ENCODE measurements at places on chromosomes 2 and 18.

- no peak overlapping the region for H3K4me3 ChIP-seq
- no peaks in the 10 kb centered on the region for H3K36me3 ChIP-seq
- DNase-seq: no peak
These were observed 63.2 kb upstream of the NPAS2 start for GRCh38 chr2:100756704-100757103.

- DNase-seq: no peak
- H3K27me3 ChIP-seq: no peaks in the 10 kb centered on the region
- no peak overlapping the region for H3K4me3 ChIP-seq
- H3K4me1 ChIP-seq: no peaks in the 10 kb centered on the region
- no peak overlapping the region for H3K27ac ChIP-seq
These were observed 34.0 kb upstream of the TMEM178A start for GRCh38 chr2:39631718-39632117.

DNA sequence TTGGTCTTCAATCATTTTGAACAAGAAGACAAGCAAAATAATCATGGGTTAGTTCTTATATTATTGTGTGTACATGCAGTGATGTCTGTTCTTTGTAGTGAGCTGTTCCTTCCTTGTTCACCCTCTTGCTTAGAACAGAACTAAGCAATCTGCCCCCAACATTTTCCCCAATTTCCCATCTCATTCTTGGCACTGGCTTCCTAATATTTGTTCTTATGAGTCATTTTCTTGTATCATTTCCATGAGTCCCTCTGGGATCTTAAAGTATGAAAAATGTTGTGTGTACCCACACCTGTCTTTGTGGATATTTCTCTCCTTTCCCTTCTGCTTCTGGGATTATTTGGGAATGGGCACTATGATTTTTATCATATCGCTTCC lies 3.5 kb upstream of the IL1B start:
- H3K27me3 ChIP-seq: no peaks in the 10 kb centered on the region
- no peaks in the 10 kb centered on the region for H3K4me1 ChIP-seq
- no peaks in the 10 kb centered on the region for H3K36me3 ChIP-seq
- H3K4me3 ChIP-seq: no peak overlapping the region
- DNase-seq: no peak

DNA sequence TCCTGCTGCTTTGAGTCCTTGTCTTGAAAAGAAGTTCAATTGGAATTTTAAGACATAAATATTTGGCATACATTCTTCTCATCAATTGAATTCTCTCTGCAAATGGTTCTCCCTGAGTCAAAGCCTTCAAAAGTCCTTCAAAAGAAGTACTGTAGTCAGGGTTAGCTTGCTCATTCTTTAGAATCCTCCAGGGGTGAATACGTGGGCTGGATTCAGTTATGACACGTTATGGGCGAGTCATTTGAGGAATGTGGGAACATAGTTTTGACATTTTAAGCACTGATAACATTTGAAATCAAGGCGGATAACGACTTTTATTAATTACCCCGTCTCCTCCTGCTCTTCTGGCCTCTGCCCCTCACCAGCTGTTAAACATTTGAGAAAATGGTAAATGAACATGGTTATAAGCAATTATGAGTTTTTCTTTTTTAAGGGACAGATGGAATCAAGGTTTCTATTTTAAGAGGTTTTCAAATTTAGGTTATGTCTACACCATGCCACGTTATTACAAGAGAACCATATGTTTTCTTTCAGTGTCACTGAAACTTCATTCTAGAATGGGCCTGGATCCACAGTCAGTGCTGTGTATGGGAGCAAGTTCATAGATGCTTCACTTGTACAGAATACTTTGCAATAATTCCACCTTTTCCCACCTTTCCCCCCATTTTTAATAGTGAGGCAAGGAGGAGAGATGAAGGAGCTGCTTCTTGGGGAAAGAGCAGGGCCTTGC lies 273.1 kb downstream of the TSN start:
- no peak overlapping the region for H3K27ac ChIP-seq
- no peak for DNase-seq
- no peaks in the 10 kb centered on the region for H3K36me3 ChIP-seq
- no peaks in the 10 kb centered on the region for H3K27me3 ChIP-seq
- H3K4me1 ChIP-seq: no peaks in the 10 kb centered on the region
- H3K4me3 ChIP-seq: no peak overlapping the region

DNA sequence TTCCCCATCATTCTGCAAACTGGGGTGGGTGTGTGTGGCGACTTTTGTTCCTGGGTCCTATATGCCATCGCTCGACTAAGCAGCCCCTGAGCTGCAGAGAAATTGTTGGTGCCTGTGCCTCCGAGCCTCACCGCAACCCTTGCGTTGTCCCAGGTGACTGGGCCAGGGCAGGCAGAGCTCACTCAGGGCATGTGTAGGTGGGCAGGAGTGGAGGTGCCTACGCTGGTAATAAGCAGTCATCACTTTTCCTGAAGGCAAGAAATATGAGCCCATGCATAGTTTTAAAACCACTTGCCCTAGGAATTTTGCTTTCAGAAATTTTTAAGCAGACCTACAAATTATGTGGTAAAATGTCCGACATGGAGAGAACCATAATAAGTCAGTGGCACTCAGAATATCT lies 197.8 kb downstream of the SMAD7 start:
- H3K4me3 ChIP-seq: no peak overlapping the region
- H3K36me3 ChIP-seq: peaks cover 2% of the 10 kb centered on the region
- no peak for DNase-seq
- H3K27me3 ChIP-seq: no peaks in the 10 kb centered on the region
- peaks cover 17% of the 10 kb centered on the region for H3K4me1 ChIP-seq
- H3K27ac ChIP-seq: no peak overlapping the region

GRCh38 chr2:86319700-86320580 lies 17.5 kb downstream of the REEP1 start:
- H3K36me3 ChIP-seq: no peaks in the 10 kb centered on the region
- H3K4me3 ChIP-seq: no peak overlapping the region
- H3K27ac ChIP-seq: no peak overlapping the region
- no peaks in the 10 kb centered on the region for H3K27me3 ChIP-seq

DNA sequence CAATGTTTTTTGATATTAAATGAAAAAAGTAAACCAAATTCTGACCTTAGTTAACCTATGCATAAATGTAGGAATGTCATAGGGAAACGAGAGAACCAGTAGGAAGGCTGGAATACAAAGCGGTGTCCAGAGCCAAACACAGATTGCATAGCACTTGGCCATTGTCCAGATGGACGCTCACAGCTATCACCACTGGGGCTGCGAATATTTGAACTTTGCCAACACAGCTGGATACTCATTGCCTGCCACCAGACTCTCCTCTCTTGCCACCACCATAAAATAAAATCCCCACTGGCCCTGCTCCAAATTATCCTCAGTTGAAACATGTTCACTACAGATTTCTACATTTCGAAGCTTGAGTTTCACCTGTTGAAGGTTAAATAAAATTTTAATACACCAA lies 159.3 kb upstream of the GULP1 start:
- H3K36me3 ChIP-seq: no peaks in the 10 kb centered on the region
- H3K4me3 ChIP-seq: no peak overlapping the region
- DNase-seq: no peak
- no peak overlapping the region for H3K27ac ChIP-seq

DNA sequence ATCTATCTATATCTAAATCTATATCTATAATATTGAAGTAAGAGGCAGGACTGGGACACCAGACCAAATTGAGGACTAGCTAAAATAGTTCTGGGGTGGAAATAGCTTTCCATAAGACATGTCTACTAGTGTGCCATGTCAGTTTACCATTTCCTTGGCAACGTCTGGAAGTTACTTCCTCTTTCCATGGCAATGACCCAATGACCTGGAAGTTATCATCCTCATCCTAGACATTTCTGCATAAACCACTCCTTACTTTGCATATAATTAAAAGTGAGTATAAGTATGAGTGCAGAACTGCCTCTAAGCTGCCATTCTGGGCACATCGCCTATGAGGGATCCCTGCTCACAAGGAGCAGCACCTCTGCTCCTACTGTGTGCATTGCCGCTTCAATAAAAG lies 734.0 kb upstream of the GCFC2 start:
- DNase-seq: no peak
- H3K27ac ChIP-seq: no peak overlapping the region
- no peaks in the 10 kb centered on the region for H3K4me1 ChIP-seq
- no peaks in the 10 kb centered on the region for H3K36me3 ChIP-seq

GRCh38 chr2:240819126-240819857 lies 727 bp downstream of the KIF1A start:
- peak overlapping the region; percentile 9 for H3K4me3 ChIP-seq
- peaks cover 24% of the 10 kb centered on the region for H3K4me1 ChIP-seq
- no peak for DNase-seq
- no peaks in the 10 kb centered on the region for H3K36me3 ChIP-seq

DNA sequence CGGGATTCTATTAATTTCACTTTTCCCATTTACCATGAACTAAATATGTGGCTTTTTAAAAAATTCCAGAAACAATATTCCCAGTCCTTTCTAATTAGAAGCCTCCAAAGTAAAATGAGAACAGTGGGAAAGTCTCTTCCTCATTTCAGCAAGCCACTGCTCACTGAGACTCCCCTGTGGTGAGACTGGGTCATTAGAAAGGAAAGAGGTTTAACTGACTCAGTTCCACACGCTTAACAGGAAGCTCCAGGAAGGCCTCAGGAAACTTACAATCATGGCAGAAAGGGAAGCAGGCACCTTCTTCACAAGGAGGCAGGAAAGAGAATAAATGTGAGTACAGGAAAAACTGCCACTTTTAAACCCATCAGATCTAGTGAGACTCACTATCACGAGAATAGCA lies 258.9 kb upstream of the CHAC2 start:
- no peaks in the 10 kb centered on the region for H3K4me1 ChIP-seq
- H3K27ac ChIP-seq: no peak overlapping the region
- H3K4me3 ChIP-seq: no peak overlapping the region
- DNase-seq: no peak

DNA sequence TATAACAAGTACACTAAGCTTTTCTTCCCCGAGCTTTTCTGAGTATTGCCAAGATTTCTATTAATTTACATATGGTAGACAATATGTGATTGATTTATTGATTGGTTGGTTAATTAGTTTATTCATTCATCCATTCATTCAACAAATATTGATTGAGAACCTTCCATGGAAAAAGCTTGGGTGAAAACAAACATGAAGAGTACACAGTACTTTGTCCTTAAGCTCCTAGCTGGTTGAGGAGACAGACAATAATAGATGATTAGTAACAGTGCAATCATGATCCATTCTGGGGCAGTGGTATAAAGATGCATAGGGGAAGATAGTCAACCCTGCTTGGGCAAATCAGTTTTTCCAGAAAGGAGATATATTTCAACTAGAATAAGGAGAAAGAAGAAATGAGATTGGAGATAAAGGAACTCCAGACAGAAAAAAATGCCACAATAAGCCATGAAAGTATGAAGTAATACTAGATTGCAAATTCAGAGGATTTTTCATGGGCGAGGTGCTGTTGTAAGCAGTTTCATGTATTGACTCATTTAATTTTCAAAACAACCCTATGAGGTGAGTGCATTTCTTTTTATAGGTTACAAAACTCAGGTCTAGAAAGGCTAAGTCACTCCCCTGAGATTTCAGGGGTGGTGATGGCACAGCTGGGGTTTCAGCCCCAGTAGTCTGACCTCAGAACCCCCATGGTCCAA lies 129.5 kb downstream of the RND3 start:
- H3K36me3 ChIP-seq: no peaks in the 10 kb centered on the region
- no peaks in the 10 kb centered on the region for H3K27me3 ChIP-seq
- H3K4me3 ChIP-seq: no peak overlapping the region
- H3K4me1 ChIP-seq: no peaks in the 10 kb centered on the region
- H3K27ac ChIP-seq: no peak overlapping the region

- no peak overlapping the region for H3K4me3 ChIP-seq
- no peaks in the 10 kb centered on the region for H3K36me3 ChIP-seq
- no peak for DNase-seq
- H3K27ac ChIP-seq: no peak overlapping the region
These were observed 14.1 kb downstream of the ACMSD start for GRCh38 chr2:134852518-134852917.

GRCh38 chr18:23910032-23910431 lies 104.5 kb upstream of the TTC39C start:
- no peaks in the 10 kb centered on the region for H3K4me1 ChIP-seq
- H3K4me3 ChIP-seq: no peak overlapping the region
- H3K36me3 ChIP-seq: peaks cover 64% of the 10 kb centered on the region
- H3K27ac ChIP-seq: no peak overlapping the region
- H3K27me3 ChIP-seq: no peaks in the 10 kb centered on the region

DNA sequence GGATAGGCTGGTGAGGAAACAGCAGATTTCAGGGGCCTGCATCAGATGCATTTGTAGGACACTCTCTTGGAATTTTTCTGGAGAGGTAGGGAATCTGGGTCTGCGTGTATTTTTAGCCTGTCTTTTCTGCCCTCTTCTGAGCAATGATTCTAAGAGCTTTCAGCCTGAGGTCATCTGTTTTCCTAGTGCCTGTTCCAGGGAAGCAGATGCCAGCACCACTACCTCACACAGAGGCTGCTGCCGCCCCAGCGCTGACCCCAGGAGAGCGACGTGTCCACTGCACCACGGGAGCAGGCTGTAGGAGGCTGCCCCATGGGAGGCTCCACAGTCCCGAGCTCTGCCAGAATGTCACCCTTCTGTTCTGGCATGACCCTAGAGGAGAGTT lies 316.5 kb downstream of the CYP26B1 start:
- H3K4me3 ChIP-seq: no peak overlapping the region
- H3K27ac ChIP-seq: peak overlapping the region; percentile 19
- H3K36me3 ChIP-seq: no peaks in the 10 kb centered on the region
- DNase-seq: no peak
- H3K27me3 ChIP-seq: no peaks in the 10 kb centered on the region

GRCh38 chr2:40480596-40480995 lies 28.7 kb upstream of the SLC8A1 start:
- H3K27ac ChIP-seq: no peak overlapping the region
- H3K36me3 ChIP-seq: no peaks in the 10 kb centered on the region
- no peak for DNase-seq
- H3K27me3 ChIP-seq: no peaks in the 10 kb centered on the region

DNA sequence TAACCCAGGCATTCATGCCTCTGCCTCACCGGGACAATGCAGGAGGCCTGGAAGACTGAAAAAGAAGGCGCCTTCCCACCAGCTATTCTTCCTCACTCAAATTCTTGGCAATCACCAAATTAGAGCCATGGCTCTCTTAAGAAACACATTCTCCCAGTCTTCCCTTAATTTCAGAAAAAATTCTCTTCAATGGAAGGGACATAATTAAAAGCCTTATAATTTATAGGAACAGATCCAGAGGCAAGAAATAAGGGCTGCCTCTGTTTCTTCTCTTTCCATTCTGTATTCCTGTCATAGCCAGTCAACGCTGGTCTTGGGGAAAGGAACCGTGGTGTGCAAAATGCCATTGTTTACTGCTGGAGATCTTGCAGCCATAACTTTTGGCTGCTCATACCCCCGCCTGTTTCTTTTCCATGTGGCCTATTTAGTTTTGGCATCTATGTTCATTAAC lies 32.8 kb downstream of the DTNA start:
- no peak overlapping the region for H3K4me3 ChIP-seq
- H3K27ac ChIP-seq: no peak overlapping the region
- no peaks in the 10 kb centered on the region for H3K4me1 ChIP-seq

DNA sequence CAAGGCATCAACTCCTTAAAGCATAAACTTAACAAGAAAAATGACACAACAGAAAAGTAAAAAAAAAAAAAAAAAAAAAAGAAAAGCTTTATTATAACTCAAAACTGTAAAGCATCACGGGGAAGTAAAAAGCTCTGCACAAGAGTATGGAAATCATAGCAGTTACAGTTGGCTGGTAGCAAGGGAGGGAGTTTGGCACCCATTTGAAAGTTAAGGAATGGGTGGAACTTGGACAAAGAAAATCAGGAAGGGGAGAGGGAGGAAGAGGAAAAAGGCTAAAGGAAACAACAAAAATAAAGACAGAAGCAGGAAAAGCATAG lies 8.6 kb downstream of the KLF7 start:
- DNase-seq: no peak
- no peaks in the 10 kb centered on the region for H3K27me3 ChIP-seq
- peaks cover 91% of the 10 kb centered on the region for H3K4me1 ChIP-seq
- no peaks in the 10 kb centered on the region for H3K36me3 ChIP-seq
- no peak overlapping the region for H3K27ac ChIP-seq

Measured in vagina (tissue), 2 donors.